Upper lobe of right lung (tissue), 1 donor: ENCODE measurements at places on chromosomes 2 and 18. TPM values are rescaled to one million over a fixed set of nuclear protein-coding genes. Genes with fewer than 3 reads are reported as not detected.

GRCh38 chr2:63054841-63055225, 4.2 kb downstream of the OTX1 start:
- peaks cover 100% of the 10 kb centered on the region for H3K27me3 ChIP-seq
- no peak overlapping the region for H3K27ac ChIP-seq
- no peak overlapping the region for H3K4me3 ChIP-seq
- no peaks in the 10 kb centered on the region for H3K36me3 ChIP-seq
- H3K4me1 ChIP-seq = peaks cover 68% of the 10 kb centered on the region
- no peak for DNase-seq

- no peak overlapping the region for H3K4me3 ChIP-seq
- H3K36me3 ChIP-seq = no peaks in the 10 kb centered on the region
- H3K27ac ChIP-seq = no peak overlapping the region
- H3K27me3 ChIP-seq = no peaks in the 10 kb centered on the region
Observed at GRCh38 chr18:10890022-10890421, 259.3 kb downstream of the PIEZO2 start.

Gene FAM124B
- 4.4 TPM for total RNA-seq

DNA sequence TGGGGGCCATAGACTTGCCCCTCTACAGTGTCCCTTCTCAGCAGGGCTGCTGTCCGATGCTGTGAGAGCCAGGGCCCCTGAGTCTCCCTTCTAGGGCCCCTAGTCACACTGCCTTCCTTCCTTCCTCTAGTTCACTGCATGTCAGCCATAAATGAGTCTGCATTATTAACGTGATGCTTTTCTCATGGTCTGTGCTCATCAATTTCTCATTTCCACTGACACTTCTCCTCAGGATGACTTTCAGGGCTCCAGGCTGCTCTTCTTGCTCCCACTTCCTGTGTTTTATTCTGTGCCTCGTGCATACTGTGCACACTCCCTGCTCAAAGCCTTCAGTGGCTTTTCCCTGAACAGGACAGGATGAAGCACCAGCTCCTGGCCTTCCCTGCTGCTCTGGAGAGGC, 146.5 kb downstream of the FAM210A start:
- H3K27me3 ChIP-seq = no peaks in the 10 kb centered on the region
- no peaks in the 10 kb centered on the region for H3K4me1 ChIP-seq
- no peak overlapping the region for H3K27ac ChIP-seq
- no peaks in the 10 kb centered on the region for H3K36me3 ChIP-seq
- no peak for DNase-seq
- H3K4me3 ChIP-seq = no peak overlapping the region

GRCh38 chr18:77250926-77251729, 1.5 kb downstream of the GALR1 start:
- peaks cover 62% of the 10 kb centered on the region for H3K27me3 ChIP-seq
- no peak for DNase-seq
- no peak overlapping the region for H3K4me3 ChIP-seq
- no peaks in the 10 kb centered on the region for H3K36me3 ChIP-seq
- H3K27ac ChIP-seq = no peak overlapping the region
- peaks cover 8% of the 10 kb centered on the region for H3K4me1 ChIP-seq

DNA sequence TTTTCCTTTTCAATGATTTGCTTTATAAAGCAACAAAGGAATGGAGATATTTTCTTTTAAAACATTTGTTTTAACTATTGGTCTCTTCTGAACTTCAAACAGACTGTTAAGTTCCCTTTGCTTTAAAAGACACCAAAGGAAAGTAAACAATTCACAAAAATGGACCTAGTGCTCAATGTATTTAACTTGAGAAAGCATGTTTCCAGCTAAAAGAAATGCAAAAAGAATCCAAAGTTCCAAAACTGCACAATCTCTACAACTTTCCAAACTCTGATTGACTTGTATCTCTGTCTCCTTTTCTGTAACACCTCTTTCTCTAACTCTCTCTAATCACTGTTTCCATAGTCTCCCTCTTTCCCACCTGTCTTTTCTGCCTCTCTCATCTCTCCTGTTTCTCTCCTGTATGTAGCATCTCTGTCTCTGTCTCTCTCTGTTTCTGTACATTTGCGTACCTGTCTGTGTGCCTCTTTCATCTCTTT, 295.7 kb upstream of the SESTD1 start:
- DNase-seq = no peak
- peak overlapping the region; percentile 55 for H3K27ac ChIP-seq
- H3K4me1 ChIP-seq = no peaks in the 10 kb centered on the region
- peak overlapping the region; percentile 24 for H3K4me3 ChIP-seq
- H3K27me3 ChIP-seq = no peaks in the 10 kb centered on the region
- no peaks in the 10 kb centered on the region for H3K36me3 ChIP-seq

- no peaks in the 10 kb centered on the region for H3K36me3 ChIP-seq
- peaks cover 87% of the 10 kb centered on the region for H3K4me1 ChIP-seq
- DNase-seq = peak; percentile 83
- H3K27me3 ChIP-seq = no peaks in the 10 kb centered on the region
- peak overlapping the region; percentile 85 for H3K27ac ChIP-seq
- H3K4me3 ChIP-seq = no peak overlapping the region
Observed at GRCh38 chr2:47070920-47071824, 83.9 kb downstream of the STPG4 start.

DNA sequence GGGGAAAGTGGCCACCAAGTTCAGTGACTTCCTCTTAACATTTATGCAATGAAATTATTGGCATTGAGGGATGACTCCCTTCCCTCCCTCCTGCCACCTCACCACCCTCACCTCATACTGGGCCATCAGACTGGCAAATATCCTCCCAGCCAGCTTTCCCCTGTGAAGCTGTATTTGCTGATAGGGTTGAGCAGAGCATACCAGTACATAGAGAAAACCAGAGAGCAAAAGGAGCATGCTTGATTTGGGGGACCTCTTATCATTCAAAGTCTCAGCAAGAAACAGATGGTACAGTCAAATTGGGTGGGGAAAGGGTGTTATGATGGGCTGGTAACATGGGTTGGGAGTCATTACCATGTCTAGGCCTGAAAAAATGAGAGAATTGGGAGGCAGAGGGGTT, 19.1 kb upstream of the B3GNT2 start:
- peaks cover 13% of the 10 kb centered on the region for H3K4me1 ChIP-seq
- DNase-seq = no peak
- no peaks in the 10 kb centered on the region for H3K27me3 ChIP-seq
- no peak overlapping the region for H3K27ac ChIP-seq
- no peaks in the 10 kb centered on the region for H3K36me3 ChIP-seq
- no peak overlapping the region for H3K4me3 ChIP-seq

- H3K27me3 ChIP-seq = no peaks in the 10 kb centered on the region
- no peak overlapping the region for H3K27ac ChIP-seq
- no peak overlapping the region for H3K4me3 ChIP-seq
Observed at GRCh38 chr2:226888378-226888965, 52.6 kb downstream of the RHBDD1 start.

- DNase-seq = peak; percentile 93
- peaks cover 44% of the 10 kb centered on the region for H3K4me1 ChIP-seq
- no peaks in the 10 kb centered on the region for H3K27me3 ChIP-seq
- H3K36me3 ChIP-seq = peaks cover 19% of the 10 kb centered on the region
Observed at GRCh38 chr2:237497838-237498186, 10.8 kb downstream of the MLPH start.

Gene GPR75
- 2.5 TPM for total RNA-seq

DNA sequence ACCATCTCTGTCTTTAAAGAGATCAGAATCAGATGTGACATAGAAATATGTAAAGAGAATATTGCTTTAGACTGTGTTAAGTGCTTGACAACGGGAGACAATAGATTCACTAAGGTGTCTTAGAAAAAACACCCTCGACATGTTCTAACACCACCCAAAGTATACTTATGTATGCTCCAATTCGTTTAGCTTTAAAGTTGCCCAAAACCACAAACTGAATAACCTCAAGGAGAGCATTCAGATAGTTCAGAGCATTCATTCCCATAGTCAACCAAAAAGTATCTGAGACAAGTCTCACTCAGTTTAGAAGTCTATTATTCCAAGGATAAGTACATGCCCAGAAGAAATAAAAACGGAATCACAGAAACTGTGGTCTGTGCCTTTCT, 96.4 kb downstream of the KYNU start:
- no peak overlapping the region for H3K4me3 ChIP-seq
- no peaks in the 10 kb centered on the region for H3K27me3 ChIP-seq
- no peaks in the 10 kb centered on the region for H3K36me3 ChIP-seq

Gene FBXO48
- total RNA-seq = 1.8 TPM

GRCh38 chr18:63177259-63177658, 142.3 kb downstream of the BCL2 start:
- no peaks in the 10 kb centered on the region for H3K27me3 ChIP-seq
- DNase-seq = no peak
- H3K27ac ChIP-seq = no peak overlapping the region
- no peaks in the 10 kb centered on the region for H3K4me1 ChIP-seq
- no peaks in the 10 kb centered on the region for H3K36me3 ChIP-seq

- peaks cover 21% of the 10 kb centered on the region for H3K4me1 ChIP-seq
- H3K4me3 ChIP-seq = no peak overlapping the region
- no peak for DNase-seq
- H3K27me3 ChIP-seq = no peaks in the 10 kb centered on the region
- H3K36me3 ChIP-seq = no peaks in the 10 kb centered on the region
Observed at GRCh38 chr18:45012286-45012685, 331.6 kb downstream of the SETBP1 start.

GRCh38 chr2:25078170-25079049, 36.5 kb downstream of the EFR3B start:
- DNase-seq = no peak
- no peak overlapping the region for H3K4me3 ChIP-seq
- no peaks in the 10 kb centered on the region for H3K36me3 ChIP-seq
- no peaks in the 10 kb centered on the region for H3K27me3 ChIP-seq
- no peaks in the 10 kb centered on the region for H3K4me1 ChIP-seq

DNA sequence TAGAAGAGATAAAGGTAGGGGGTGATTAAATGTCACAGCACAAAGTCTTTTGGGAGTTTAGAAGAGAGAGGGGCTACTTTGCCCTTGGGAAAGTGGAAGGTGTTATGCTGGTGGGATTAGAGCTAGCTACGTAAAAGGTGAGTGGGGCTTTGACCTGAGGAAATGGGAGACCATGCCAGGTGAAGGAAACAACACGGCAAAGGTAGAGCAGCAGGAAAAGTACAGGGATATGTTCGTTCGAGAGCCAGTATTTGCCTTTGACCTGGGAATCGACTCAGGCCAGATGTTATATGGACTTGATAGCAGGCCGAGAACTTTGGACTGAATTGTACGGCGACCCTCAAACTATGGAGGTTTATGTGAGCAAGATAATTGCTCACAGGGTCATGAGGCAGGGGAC, 55.7 kb upstream of the ACKR3 start:
- no peaks in the 10 kb centered on the region for H3K4me1 ChIP-seq
- H3K27me3 ChIP-seq = no peaks in the 10 kb centered on the region
- no peak overlapping the region for H3K4me3 ChIP-seq
- no peaks in the 10 kb centered on the region for H3K36me3 ChIP-seq
- no peak for DNase-seq
- H3K27ac ChIP-seq = no peak overlapping the region

Gene APOB
- total RNA-seq = 0.49 TPM

Gene KIF1A
- 0.81 TPM for total RNA-seq

GRCh38 chr2:64165706-64166105, 21.5 kb upstream of the PELI1 start:
- no peak overlapping the region for H3K27ac ChIP-seq
- H3K27me3 ChIP-seq = no peaks in the 10 kb centered on the region
- no peaks in the 10 kb centered on the region for H3K36me3 ChIP-seq
- no peaks in the 10 kb centered on the region for H3K4me1 ChIP-seq
- H3K4me3 ChIP-seq = no peak overlapping the region

GRCh38 chr2:234275515-234275914, 221.4 kb downstream of the ARL4C start:
- H3K36me3 ChIP-seq = no peaks in the 10 kb centered on the region
- H3K27ac ChIP-seq = no peak overlapping the region
- no peaks in the 10 kb centered on the region for H3K27me3 ChIP-seq
- H3K4me3 ChIP-seq = no peak overlapping the region
- H3K4me1 ChIP-seq = no peaks in the 10 kb centered on the region

- peak overlapping the region; percentile 93 for H3K27ac ChIP-seq
- peak; percentile 95 for DNase-seq
- H3K27me3 ChIP-seq = no peaks in the 10 kb centered on the region
- H3K4me1 ChIP-seq = peaks cover 11% of the 10 kb centered on the region
Observed at GRCh38 chr2:38076710-38077430, 919 bp upstream of the CYP1B1 start.

Gene LCT
- not detected for total RNA-seq

GRCh38 chr2:42959234-42960001, 167.0 kb upstream of the HAAO start:
- DNase-seq = no peak
- H3K27ac ChIP-seq = peak overlapping the region; percentile 65
- no peak overlapping the region for H3K4me3 ChIP-seq
- no peaks in the 10 kb centered on the region for H3K27me3 ChIP-seq
- no peaks in the 10 kb centered on the region for H3K36me3 ChIP-seq

- H3K27ac ChIP-seq = no peak overlapping the region
- DNase-seq = no peak
- no peak overlapping the region for H3K4me3 ChIP-seq
Observed at GRCh38 chr2:189549449-189549832, 31.1 kb downstream of the SLC40A1 start.

Gene CHCHD5
- total RNA-seq = 23.9 TPM

Gene TLX2
- total RNA-seq = not detected

DNA sequence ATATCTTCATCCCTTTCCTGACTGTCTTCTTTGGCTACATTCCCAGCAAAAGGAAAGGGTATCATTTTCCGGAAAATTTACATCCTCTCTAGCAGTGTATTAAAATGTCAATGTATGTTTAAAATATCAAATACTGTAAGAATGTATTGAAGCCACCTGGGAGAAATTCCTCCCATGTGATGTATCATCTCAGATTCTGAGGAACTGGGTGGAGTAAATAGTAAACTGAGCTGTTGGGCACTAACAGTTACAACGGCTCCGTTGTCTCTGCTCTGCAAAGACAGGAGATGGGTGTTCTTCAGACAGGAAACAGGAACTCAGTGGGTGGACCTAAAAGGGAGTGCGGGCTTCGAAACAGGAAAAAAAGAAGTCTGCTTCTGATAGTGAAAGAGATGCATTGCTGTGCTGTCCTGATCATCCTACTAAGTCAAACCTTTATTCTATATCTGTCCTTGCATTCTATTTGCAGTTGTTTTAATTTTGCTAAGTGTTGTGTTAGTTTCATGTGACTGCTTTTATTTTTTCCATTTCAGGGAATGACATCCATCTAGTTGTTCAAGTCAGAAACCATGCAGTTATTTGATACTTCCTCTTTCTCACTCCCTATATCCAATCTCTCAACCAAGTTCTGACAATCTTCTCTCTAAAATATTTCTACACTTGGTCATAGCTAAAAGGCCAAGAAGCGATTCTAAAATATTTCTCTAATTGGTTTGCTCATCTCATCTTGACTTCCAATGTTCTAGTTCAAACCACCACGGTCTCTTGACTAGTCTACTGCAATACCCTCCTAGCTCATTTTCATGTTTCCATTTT, 19.4 kb downstream of the DOK1 start:
- no peaks in the 10 kb centered on the region for H3K27me3 ChIP-seq
- no peaks in the 10 kb centered on the region for H3K36me3 ChIP-seq

Gene ANKRD36C
- total RNA-seq = 24.3 TPM

Gene ATP6V1B1
- total RNA-seq = 2.1 TPM

Gene TMEM163
- total RNA-seq = 34.6 TPM

DNA sequence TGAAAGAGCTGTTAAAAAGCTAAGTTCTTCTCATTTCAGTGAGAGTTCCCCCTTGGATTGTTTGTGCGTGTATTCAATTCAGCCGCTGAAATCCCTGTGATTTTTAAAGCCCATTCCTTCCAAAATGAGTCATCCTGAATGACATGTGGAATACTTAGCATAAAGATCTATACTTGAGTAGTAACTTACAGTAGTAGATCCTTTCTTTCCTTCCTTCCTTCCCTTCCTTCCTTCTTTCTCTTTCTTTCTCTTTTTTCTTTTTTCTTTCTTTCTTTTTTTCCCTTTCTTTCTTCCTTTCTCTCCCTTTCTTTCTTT, 18.2 kb upstream of the SOX11 start:
- H3K4me3 ChIP-seq = no peak overlapping the region
- H3K36me3 ChIP-seq = no peaks in the 10 kb centered on the region
- no peak for DNase-seq
- H3K27me3 ChIP-seq = peaks cover 19% of the 10 kb centered on the region
- H3K27ac ChIP-seq = no peak overlapping the region
- no peaks in the 10 kb centered on the region for H3K4me1 ChIP-seq

Gene DNAH7
- total RNA-seq = 0.98 TPM
